ENCODE measurements at places on chromosomes 4 and X.

- DNase-seq: no peak
Measured at GRCh38 chrX:44484607-44485146, 58.0 kb downstream of the FUNDC1 start.

GRCh38 chr4:6905516-6906445 lies 3.8 kb upstream of the TBC1D14 start:
- DNase-seq: no peak

- DNase-seq: no peak
Measured at GRCh38 chr4:52069571-52069970, 18.5 kb downstream of the SPATA18 start.

DNA sequence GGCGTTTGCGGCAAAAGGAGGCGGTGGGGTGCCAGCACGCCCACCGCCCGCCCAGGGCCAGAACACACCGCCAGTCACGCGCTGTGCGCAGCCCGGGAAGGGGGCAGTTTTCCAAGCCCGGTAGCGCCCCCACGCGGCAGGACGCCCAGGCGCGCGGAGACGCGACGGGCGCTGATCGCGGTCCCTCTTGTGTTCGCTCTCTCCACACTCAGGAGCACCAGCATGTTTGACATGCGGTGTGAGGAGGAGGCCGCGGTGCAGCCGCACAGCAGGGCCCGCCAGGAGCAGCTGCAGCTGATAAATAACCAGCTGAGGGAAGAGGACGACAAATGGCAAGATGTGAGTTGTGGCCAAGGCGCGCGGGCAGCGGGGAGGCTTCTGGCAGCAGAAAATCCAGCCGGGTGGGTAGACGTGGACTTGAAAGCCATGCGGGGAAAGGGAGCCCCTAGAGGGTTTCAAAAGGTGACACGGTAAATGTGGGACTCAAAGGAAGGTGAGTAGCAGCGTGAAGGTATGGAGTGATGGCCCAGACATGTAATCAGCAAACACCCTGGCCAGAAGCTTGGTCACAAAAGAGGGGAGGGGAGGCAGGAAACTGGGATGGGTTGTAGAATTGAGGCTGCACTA lies 104.1 kb downstream of the PHOX2B start:
- DNase-seq: no peak

- no peak for DNase-seq
Measured at GRCh38 chr4:74906771-74907170, 26.1 kb upstream of the PARM1 start.

GRCh38 chrX:23888887-23889501 lies 18.7 kb downstream of the APOO start:
- DNase-seq: no peak

DNA sequence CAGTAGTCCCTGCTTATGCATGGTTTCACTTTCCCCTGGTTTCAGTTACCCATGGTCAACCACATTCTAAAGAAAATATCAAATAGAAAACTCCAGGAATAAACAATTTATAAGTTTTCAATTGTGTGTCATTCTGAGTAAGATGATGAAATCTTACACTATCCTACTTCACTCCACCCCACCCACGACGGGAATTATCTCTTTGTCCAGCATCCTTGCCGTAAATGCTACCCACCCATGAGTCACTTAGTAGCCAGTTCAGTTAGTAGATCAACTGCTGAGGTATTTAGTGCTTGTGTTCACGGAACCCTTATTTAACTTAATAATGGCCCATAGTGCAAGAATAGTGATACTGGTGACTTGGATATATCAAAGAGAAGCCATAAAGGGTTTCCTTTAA lies 91.4 kb downstream of the KLHL13 start:
- DNase-seq: no peak

DNA sequence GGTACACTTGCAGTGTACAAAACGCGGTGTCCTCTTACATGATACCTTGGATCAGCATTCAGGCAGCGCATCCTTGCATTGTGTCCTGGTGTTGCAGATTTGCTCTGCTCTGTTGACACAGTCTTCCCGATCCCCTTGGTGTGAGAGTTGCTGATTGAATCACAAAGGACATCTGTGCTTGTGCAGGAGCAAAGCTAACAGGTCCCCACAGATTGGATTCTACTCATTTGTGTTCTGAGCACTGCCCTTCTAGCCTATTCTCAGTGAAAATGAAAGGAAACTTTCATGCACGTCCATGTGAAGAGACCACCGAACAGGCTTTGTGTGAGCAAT lies 171.4 kb downstream of the FRMPD4 start:
- DNase-seq: no peak

Data from HS-27A (cell line).